ENCODE measurements at places on chromosomes 5 and 9.

- no peak for ATAC-seq
Measured at GRCh38 chr9:124277420-124277819, 19.7 kb downstream of the NEK6 start.

DNA sequence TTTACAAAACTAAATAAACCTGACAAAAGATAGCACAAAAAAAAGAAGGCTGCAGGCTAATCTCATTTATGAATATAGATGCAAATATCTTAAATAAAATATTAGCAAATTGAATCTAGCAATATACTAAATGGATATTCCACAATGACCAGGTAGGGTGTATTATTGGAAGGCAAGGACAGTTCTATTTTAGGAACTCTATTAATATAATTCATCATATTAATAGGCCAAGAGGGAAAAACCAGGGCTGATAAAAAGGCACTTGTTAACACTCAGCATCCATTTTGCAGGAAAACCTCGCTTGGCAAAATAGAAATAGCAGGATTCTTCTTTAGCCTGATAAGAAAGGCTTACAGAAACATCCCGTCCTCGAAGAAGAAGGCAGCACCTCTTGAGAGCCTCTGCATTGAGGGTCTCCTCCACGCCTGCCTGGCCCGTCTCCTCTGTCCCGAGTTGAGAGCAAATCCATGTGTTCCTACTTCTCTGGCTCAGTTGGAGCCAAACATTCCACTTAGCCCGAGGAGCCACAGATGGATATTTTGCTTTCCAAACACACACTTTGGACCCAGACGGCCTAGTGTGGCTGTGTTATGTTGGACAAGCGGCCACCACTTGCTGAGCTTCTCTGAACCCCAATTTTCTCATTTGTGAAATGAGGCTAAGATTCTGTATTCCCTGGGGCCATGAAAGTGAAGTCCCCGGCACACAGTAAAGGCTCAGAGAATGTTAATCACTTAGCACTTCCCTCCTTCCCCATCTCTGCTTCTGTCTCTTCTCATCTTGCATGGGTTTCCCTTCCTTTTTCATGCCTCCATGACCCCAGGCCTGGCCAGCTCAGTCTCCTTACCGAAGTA lies 181.8 kb upstream of the MVB12B start:
- no peak for ATAC-seq

- ATAC-seq: no peak
Measured at GRCh38 chr5:33346534-33346933, 94.2 kb upstream of the TARS1 start.

- ATAC-seq: no peak
Measured at GRCh38 chr5:104569621-104570020, 1007.0 kb upstream of the NUDT12 start.

GRCh38 chr9:104745852-104746251 lies 1.6 kb upstream of the NIPSNAP3A start:
- ATAC-seq: no peak

Measured in stimulated activated memory B cell treated with anti-CD40 and anti-IgM and Interleukin-4, amounts not matched to agents 10 μg/mL and 1 μg/mL and 100 μg/mL, for 72 hours (primary cell).